ENCODE measurements at places on chromosomes 3 and 15.

GRCh38 chr3:17032407-17033034 lies 147.8 kb downstream of the PLCL2 start:
- no peak for DNase-seq

- no peak for DNase-seq
Measured at GRCh38 chr3:186526256-186526606, 17.9 kb downstream of the CRYGS start.

GRCh38 chr3:169498336-169498735 lies 165.2 kb downstream of the MECOM start:
- DNase-seq = no peak

- DNase-seq = no peak
Measured at GRCh38 chr3:141553055-141553454, 66.2 kb downstream of the RASA2 start.

DNA sequence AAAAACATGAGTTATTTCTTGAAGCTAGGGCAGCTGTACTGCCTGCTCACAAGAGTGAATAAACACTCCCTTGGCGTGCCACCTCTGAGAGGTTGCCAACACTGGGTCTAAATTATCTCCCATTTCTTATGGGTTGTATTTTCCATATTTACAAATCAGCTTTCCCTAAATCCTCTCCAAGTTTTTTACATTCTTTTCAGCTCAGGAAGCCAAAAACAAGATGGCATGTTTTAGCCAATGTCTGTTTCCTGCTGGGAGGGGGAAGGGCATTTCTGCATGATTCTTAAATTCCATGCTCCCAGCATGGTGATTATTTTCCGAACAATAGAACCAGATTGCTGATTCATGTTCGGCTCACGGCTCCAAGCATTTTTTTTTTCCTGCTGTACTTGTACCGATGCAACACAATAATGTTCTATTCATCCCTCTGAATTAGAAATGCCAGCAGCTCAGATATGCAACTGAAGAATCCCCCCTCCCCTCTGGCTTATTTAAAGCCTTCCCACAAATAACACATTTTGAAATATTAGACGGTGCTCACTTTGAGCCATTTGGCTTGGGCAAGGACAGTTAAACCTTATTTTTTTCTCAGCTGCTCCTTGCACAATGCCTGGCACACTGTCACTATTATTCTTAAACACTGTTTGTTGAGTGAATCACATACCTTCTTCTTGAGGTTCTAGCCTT lies 252.5 kb downstream of the THRB start:
- no peak for DNase-seq

- no peak for DNase-seq
Measured at GRCh38 chr3:186142393-186142932, 33.6 kb upstream of the ETV5 start.

DNA sequence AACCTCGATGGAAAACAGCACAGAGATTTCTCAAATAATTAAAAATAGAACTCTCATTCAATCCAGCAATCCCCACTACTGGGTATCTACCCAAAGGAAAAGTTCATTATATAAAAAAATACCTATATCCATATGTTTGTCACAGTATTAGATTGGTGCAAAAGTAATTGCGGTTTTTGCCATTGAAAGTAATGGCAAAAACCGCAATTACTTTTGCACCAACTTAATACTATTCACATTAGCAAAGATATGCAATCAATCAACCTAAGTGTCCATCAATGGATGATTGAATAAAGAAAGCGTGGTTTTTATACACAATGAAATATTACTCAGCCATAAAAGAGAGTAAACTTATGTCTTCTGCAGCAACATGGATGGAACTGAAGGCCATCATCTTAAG lies 12.2 kb upstream of the CCDC54 start:
- DNase-seq = no peak

- no peak for DNase-seq
Measured at GRCh38 chr3:99172736-99173657, 271.5 kb upstream of the DCBLD2 start.

- no peak for DNase-seq
Measured at GRCh38 chr3:93969997-93970396, 3.7 kb downstream of the PROS1 start.

DNA sequence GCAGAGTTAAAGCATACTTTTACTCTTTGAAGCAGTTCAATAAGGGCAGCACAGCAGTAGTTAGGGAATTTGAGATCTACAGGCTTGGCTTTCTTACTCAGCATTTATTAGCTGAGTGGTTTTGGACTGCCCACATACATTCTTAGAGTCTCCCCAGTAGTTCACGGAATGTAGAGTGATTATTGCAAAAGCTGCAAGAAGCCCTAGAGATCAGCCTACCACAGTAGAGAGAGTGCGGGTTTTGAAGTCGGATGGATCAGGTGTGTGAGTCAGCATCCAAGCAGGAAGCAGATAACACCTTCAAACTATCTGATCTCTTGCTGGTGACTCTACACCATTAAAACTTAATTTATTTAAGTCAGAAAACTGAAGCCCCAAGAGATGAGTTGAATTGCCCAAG lies 171.9 kb downstream of the SYNPR start:
- DNase-seq = no peak
